Activated naive CD4-positive, alpha-beta T cell (primary cell): ENCODE measurements at places on chromosomes 16 and 17.

GRCh38 chr17:17944242-17944641 is 28.0 kb downstream of the TOM1L2 start:
- no peak for DNase-seq

DNA sequence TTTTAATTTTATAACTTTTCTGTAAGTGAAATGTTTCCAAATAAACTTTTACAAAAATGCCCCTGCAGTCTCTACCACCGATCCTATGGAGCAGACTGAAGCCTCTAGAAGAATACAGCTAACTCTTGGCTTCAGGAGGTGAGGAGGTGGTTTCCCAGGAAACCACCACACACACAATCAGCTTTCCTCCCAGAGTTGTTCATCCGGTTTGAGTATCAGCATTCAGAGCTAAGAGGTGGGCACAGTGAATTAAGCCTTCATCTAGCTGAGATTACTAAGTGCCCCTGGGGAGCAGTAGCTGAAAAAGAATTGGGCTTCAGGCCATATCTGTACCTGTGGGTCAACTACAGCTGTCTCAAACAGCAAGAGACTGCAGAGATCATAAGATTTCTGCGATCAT is 139.7 kb downstream of the AATF start:
- DNase-seq = no peak

DNA sequence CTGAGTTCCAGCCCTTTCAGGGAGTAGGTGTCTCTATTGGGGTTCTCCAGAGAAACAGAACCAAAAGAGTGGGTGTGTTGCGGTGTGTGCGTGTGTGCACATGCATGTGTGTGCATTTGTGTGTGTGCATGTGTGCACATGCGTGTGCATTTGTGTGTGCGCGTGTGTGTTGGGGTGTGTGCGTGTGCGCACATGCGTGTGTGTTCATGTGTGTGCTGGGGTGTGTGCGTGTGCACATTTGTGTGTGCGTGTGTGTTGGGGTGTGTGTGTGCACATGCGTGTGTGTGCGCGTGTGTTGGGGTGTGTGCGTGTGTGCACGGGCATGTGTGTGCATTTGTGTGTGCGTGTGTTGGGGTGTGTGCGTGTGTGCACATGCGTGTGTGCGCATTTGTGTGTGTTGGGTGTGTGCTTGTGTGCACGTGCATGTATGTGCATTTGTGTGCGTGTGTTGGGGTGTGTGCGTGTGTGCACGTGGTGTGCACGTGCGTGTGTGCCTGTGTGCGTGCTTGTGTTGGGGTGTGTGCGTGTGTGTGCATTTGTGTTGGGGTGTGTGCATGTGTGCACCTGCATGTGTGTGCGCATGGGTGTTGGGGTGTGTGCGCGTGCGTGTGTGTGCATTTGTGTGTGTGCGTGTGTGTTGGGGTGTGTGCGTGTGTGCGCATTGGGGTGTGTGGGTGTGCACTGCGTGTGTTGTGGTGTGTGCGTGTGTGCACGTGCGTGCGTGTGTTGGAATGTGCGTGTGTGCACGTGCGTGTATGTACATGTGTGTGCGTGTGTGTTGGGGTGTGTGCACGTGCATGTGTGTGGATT is 38.4 kb upstream of the JPH3 start:
- DNase-seq = no peak

DNA sequence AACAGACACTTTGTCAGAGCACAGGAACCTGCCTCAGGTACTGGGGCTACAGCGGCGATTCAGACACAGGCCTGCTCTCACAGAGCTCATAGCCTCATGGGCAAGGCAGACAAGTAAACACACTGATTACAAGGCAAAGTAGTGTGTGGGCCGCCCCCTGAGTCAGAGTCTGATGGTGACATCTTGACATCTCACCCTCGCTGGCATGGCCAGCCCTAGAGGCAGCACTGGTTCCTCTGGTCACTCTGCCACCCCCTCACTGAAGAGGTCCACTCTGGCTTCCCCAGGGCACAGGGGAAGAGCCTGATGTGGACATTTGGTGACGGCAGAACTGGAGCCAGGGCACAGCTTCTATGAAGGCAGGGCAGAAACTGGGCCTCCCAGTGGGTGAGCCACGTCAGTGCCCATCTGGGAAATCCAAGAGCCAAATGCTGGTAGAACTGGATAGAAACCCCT is 32.9 kb upstream of the TOB1 start:
- DNase-seq = no peak

DNA sequence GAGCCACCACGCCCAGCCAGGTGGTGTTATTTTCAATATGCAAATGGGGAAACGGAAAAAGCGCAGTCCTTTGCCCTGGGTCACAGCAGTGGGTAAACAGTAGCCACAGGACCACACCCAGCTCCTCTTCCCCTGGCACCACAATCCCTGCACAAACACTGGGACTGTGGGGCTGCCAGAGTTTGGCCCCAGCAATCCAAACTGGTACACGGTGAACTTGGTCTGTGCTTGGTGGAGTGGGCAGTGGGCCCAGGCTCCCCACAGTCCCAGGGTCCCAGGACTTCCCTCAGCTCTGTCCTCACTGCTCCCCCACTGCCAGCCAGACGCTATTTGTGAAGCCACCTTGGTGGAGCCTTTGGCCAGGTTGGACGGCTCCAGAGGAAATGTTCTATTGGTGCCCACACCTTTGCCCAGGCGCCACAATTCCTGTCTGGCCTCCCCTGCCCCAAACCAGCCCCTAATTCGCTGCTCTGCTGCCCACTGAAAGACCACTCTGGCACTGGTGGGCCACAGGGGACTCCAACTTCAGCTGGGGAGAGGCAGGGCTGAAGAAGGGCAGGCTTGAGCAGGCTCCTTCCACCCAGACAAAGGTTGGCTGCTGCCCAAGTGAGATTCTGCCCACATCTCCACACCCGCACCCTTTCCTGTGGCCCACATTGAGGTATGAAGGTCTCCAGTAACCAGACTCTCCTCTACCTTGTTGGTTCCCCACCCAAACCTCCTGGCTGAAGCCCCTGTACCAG is 2.1 kb downstream of the CHAD start:
- DNase-seq = no peak

DNA sequence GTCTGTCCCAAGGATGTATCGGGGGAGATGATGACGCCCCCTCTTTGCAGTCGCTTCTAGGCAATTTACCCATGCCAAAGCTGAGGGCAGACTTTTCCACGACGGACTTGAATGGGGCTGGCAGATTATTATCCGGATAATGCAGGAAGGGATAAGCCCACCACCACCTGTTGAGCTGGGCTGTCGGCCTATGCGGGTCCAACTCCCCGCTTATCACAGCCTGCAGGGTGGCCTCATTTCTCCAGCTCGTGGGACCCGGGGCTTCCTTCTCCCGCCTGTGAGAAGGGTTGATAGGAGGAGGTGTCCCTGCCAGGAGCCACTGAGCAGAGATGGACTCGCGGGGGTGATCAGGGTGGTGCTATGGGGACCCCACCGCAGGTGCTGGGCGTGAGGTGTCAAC is 559 bp downstream of the CACNG5 start:
- no peak for DNase-seq

DNA sequence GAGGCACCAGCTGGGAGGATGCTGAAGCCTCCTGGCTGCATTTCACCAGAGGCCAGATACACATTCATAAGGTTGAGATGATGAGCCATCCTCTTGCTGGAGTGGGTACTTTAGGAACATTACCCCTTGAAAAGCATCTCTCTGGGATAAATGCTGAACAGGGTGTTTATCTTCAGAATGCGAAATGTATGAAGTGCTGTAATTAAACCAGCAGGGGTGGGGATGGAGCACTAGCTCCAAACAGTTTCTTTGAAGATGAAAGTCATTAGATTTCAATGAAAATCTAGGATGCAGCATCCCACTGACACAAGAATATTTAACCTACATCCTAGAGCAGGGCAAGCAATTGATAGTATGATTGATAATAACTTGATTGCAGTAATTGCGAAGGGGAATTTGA is 158.1 kb downstream of the CYLD start:
- no peak for DNase-seq

DNA sequence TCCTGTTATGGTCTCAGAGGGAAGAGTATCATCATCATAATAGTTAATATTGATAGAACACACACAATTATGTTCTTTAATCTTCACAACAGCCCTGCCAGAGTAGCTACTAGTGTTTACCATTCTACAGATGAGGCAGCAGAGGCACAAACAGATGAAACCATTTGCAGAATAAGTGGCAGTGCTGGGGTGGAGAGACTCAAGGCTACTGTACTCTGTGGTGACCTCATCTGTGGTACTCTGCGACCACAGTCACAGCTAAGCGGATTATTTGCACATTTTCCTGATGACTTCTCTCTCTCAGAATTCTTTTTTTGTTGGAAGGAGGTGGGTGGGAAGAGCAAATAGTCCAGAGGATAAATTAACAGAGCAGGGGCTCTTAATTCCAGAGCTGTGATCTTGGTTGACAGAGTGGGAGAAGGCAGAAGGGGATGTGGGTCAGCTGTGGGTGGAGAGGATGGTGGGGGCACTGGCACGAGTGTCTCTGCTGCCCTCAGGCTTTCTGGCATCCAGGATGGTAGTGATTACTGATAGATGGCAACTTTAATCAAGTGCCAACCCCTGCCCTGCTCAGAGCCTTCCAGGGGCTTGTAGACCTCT is 41.8 kb downstream of the MRM1 start:
- no peak for DNase-seq

- DNase-seq = no peak
Observed at GRCh38 chr17:34156401-34156740, 98.7 kb upstream of the CCL2 start.

- DNase-seq = no peak
Observed at GRCh38 chr16:11497851-11498289, 88.8 kb downstream of the LITAF start.

GRCh38 chr17:50865868-50866260 is 290 bp downstream of the TOB1 start:
- DNase-seq = no peak

DNA sequence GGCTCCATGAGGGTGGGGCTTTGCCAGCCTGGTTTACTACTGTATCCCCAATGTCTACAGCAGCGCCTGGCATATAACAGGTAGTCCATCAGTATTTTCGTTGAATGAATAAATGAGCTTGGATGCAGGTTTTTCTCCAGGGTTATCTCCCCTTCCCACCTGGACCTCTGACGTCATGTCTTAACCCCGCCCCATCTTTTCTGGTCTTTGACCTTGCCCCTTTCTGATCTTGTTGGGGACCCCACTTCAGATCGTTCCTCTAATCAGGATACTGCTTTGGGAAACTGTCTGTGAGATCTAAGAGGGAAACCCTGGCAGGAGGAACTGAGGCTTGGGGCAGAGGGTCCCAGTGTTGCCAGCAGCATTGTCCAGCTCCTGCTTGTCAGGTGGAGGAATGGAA is 68.8 kb upstream of the GCSH start:
- DNase-seq = no peak

DNA sequence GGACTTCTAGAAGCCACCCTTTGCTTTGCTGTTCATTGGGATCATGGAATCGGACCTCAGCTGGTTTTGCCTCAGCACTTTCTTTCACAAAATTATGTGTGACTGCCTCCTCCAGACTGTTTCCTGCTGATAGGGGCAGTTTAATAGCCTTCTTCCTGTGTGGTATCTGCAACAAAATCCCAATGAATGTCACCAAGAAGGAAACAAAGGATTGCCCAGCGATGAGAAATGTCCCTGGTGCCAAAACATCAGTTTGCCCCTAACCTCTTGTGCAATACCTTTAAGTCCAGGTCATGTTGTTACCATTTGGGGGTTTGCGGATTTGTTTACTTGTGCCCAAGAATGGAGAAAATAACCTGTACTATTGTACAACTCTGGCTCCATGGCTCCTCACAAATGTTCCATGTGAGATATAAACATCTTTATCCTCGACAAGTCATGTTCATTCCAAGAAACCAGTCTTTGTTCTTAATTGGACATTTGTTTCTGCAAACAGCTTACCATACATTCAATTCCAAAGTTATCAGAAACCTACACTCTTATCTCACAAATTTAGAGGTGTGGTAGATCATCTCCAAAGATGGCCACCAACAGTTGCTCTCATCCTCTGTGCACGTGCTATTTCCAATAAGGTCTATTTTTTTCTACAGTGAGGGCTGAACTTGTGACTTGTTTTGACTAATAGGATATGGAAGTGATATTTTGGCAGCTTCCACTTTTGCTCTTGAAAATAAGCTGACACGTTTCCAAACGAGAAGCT is 14.8 kb downstream of the TAC4 start:
- DNase-seq = no peak

GRCh38 chr16:67163164-67163998 is 1.2 kb upstream of the HSF4 start:
- DNase-seq = no peak

GRCh38 chr16:30996324-30996984 is 11.4 kb downstream of the HSD3B7 start:
- DNase-seq = no peak

DNA sequence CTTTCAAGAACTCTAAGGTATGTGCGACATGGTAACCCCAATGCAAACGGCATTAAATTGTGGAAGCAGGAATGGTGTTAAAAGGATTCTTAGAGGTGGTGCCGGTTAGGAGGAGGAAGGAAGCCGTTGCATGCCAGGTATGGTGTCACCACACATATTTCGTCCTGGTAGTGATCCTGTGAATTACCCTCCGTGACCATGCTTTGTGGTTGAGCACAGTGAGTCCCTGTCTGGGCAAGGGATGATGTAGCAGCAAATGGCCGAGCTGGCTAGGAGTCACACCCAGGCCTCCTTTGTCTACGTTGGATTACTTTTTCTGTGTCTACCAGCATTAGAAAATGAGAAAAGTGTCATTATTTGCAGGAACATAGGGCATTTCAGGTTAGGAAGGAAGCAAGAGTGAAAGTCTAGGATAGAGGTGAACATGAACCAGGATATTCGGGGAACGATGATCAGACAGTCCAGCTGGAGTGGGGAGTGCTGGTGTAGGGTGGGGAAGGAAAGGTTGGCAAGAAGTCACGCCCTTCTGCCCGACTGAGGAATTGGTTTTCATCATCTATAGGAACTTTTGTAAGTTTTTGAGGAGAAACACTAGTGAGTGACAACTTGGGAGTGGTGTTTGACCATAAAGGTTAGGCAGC is 123.5 kb downstream of the PRKCA start:
- no peak for DNase-seq

GRCh38 chr17:5915337-5915736 is 154.8 kb upstream of the WSCD1 start:
- DNase-seq = no peak

DNA sequence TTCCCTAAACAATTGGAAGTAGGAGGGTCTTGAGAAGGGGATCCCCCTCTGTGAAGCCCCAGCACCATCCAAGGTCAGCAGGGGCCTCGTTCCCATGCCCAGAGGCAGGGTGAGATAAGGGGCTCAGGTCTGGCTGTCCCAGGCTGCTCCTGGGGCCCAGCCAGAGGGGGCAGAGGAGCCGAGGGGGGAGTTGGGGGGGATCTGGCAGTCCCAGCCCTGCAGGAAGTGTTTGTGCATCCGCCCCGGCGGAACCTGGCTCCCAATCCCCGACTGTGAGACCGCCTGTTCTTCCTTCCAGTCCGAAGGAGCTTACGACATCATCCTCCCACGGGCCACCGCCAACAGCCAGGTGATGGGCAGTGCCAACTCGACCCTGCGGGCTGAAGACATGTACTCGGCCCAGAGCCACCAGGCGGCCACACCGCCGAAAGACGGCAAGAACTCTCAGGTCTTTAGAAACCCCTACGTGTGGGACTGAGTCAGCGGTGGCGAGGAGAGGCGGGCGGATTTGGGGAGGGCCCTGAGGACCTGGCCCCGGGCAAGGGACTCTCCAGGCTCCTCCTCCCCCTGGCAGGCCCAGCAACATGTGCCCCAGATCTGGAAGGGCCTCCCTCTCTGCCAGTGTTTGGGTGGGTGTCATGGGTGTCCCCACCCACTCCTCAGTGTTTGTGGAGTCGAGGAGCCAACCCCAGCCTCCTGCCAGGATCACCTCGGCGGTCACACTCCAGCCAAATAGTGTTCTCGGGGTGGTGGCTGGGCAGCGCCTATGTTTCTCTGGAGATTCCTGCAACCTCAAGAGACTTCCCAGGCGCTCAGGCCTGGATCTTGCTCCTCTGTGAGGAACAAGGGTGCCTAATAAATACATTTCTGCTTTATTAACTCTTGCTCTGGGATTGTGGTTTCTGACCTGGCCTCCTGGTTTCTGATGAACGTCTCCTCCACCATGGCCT is 14.9 kb downstream of the GPRC5C start:
- DNase-seq = no peak
